ENCODE measurements at places on chromosomes 7 and 10. TPM values are rescaled to one million over a fixed set of nuclear protein-coding genes. Genes with fewer than 3 reads are reported as not detected.

GRCh38 chr10:34198953-34199352, 616.1 kb downstream of the PARD3 start:
- no peaks in the 10 kb centered on the region for H3K4me1 ChIP-seq
- DNase-seq, result no peak
- no peak overlapping the region for H3K4me3 ChIP-seq
- peaks cover 2% of the 10 kb centered on the region for H3K27me3 ChIP-seq
- no peak overlapping the region for H3K27ac ChIP-seq
- no peaks in the 10 kb centered on the region for H3K36me3 ChIP-seq

DNA sequence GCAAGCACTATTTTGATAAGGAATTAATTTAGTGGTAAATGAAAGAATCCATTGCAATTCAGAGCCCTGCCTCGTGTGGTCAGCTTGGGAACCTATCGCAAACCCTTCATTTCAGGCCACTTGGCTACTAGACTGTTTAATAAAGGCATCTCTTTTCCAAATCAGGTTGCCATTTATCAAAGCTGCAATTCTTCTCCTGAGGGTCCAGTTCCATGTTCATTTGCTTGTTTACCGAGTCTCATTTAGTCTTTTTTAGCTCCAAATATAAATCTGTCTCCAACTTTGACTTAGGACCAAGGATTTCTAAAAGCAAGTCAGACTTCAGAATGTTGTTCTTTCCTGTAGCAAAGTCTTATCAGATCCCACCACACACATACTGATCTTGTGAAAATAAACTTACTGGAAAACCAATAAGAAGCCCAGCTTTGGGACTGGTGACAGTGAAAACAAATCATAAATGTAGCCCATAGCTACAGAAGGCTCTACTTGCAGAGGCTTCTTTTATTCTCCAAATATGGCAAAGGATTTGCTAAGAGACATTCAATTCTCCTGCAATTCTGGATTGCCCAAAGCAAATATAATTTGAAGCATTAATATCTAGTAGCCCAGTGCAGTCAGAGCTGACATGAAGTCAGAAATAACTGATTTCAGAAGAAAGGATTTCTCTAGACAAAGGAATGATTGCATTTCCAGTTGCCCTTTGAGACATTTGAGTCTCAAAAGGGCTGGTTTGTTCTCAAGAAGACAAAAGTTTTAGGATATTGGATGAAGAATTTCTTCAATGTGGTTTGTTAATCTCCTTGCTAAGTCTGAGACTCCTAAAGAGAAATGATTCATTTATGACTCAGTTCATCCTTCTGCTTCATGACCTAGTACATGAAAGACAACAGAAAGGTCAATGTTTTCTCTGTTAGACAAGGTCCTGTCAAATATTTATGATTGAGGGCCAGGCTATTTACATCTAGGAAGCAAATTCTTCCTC, 28.0 kb downstream of the PPP1R3C start:
- H3K4me3 ChIP-seq, result no peak overlapping the region
- no peak for DNase-seq
- no peaks in the 10 kb centered on the region for H3K27me3 ChIP-seq
- no peak overlapping the region for H3K27ac ChIP-seq
- no peaks in the 10 kb centered on the region for H3K4me1 ChIP-seq

SLC35G1 gene
- 2.2 TPM for total RNA-seq

WNT2 gene
- not detected for total RNA-seq

RNF32 gene
- total RNA-seq, result 1.4 TPM

Measured in activated CD8-positive, alpha-beta T cell treated with anti-CD3 and anti-CD28 coated beads, Interleukin-2, amount 10 ng/mL, durations not matched to agents 7 days and 5 days (primary cell).